ENCODE measurements at places on chromosomes 3 and 15.

GRCh38 chr15:77481670-77482069 is 61.0 kb downstream of the HMG20A start:
- no peak for DNase-seq

- DNase-seq = no peak
Observed at GRCh38 chr3:17820275-17820674, 77.8 kb upstream of the TBC1D5 start.

- DNase-seq = peak; percentile 45
Observed at GRCh38 chr15:50353975-50354837, 792 bp downstream of the GABPB1 start.

GRCh38 chr15:26771168-26771567 is 1.7 kb downstream of the GABRB3 start:
- DNase-seq = no peak

DNA sequence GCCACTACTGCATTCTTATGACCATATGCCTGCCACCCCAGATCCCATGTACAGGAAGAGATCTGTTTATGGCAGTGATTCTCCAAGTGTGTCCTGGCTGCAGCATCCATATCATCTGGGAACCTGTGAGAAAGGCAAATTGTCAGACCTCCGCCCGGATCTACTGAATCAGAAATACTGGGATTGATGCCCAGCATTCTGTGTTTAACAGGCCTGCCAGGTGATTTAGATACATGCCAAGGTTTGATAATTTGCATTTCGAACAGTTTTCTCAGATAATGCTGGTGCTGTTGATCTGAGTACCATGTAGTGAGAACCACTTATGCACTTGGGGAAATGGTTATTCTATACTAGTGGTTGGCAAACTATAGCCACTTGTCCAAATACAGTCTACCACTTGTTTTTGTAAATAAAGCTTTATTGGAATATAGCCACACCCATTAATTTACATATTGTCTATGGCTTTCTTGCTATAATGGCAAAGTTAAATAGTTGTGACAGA is 165.4 kb downstream of the SSR3 start:
- no peak for DNase-seq

GRCh38 chr3:87437765-87438164 is 161.4 kb upstream of the POU1F1 start:
- DNase-seq = no peak

DNA sequence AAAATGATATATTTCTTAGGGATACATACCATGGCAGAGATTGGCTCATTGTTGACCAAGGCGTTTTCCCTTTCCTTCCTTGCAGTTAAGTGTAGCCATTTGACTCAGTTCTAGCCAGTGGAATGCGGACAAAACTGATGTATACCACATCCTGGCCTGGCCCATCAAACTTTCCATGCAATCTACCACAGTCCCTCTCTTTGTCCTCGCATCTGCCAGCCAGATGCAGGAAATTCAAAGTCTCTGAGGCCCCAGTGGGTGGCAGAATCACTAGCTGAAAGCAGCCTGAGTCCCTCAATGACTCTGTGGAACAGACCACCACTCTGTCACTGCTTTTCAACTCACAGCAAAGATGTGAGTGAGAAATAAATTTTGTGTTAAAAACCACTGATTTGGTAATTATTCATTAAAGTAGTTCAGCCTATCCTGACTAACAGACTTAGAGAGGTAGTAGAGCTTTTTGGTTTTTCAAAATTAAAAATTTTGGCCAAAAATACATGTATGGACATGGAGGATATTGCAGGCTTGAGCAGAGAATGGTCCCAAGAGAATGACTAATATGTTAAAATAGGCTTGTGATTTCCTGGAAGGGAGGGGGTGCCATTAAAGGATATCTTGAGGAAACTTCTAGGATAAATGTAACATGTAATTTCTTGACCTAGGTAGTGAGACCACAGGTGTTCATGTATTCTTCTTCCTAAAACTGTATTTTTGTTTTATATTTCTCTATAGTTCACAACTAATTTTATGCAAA is 10.9 kb downstream of the LRRFIP2 start:
- DNase-seq = peak; percentile 12

GRCh38 chr3:179796421-179796820 is 143.6 kb downstream of the USP13 start:
- no peak for DNase-seq

DNA sequence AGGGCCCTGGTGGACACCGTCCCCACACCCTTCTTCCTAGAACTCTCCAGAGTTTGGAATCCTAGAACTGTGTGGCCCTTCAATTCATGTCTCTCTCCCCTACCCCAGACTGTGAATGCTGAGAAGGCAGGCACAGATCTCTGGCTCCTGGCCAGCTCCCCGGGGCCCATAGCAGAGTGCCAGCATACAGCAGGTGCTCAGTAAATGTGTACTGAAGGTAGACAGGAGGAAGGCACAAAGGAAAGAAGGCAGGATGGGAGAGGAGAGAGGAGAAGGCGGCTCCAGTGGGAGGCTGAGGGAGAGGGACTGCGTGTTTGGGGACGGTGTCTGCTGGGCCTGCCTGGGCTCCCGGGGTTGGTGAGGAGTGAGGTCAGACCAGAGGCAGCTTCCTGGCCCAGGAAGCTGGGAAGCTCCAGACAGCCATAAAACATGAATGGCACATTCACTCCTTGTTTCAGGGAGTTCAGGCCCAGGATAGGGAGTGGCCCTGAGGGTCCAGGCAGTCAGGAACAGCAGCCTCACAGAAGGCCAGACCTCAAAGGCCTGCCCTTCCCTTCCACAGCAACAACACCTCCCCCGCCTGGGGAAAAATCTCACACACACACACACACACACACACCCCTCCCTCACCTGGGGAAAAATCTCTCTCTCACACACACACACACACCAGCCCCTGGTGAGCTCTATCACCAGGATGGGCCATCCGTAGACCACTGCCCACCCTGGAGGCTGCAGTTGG is 137.1 kb upstream of the PRR20G start:
- DNase-seq = no peak

DNA sequence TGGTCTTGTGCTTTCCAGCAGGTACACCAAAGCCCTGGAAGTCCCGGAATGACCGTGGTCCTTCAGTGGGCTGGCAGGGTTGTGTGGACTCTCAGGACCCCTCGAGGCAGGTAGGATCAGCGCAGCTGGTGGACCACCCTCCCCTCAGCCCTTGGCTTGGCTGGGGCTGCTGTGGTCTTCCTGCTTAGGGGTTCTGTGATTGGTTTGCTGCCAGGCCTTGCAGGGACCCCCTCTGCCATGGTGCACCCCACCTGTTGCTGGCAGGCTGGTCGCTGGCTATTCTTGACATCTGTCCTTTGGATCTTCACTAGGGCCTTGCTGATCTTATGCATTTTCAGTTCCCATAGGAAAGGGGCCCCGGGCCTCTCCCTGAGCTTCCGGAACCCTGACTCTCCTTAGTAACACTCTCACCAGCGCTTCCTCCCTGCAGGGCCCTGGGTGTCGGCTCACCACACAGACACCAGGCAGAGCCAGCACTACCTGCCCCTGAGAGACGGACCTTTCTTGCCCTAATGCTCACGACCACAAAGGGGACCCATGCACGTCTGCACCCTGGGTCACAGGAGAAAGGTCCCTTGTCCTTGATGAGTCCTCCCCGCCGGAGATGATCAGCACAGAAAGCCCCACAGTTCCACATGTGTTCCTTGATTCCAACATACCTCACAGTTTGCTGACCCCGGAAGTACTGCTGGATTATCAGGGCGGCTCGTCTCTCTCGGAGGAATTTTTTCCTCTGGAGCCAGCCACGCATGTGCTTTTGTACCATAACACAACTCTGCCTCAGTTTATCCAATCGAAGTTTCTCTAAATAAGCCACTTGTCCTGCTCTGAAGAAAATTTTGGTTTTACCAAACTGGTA is 51.7 kb downstream of the MYO5C start:
- DNase-seq = no peak

DNA sequence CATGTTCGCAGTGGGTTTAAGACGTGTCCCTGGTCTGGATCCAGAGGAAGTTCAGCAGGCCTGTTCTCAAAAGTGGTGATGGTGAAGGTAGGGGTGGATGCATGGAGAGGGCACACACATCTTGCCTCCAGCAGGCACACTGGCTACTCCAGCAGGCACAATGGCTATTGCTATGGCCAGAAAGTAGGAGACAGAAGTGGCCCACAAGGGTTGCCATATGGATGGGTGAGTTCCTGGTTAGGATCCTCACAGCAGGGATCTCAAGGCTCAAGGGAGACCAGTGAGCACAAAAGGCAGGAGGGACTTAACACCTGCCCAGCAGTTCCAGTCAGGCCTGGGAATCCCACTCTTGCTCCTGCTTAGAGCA is 107.9 kb downstream of the LRIG1 start:
- DNase-seq = no peak

GRCh38 chr15:52383100-52383588 is 87.5 kb upstream of the MYO5C start:
- DNase-seq = no peak

- DNase-seq = no peak
Observed at GRCh38 chr15:47506329-47507100, 210.8 kb upstream of the SEMA6D start.

- no peak for DNase-seq
Observed at GRCh38 chr3:190840146-190840545, 22.3 kb downstream of the GMNC start.

GRCh38 chr3:37935756-37936666 is 54.6 kb upstream of the VILL start:
- no peak for DNase-seq

GRCh38 chr3:106006001-106006400 is 137.2 kb upstream of the CBLB start:
- DNase-seq = no peak

All from endothelial cell (in vitro differentiated cells).